Activated CD8-positive, alpha-beta memory T cell treated with anti-CD3 and anti-CD28 coated beads, Interleukin-2, amount 10 ng/mL, durations not matched to agents 7 days and 5 days (primary cell): ENCODE measurements at places on chromosomes 5 and 9. TPM values are rescaled to one million over a fixed set of nuclear protein-coding genes. Genes with fewer than 3 reads are reported as not detected.

DNA sequence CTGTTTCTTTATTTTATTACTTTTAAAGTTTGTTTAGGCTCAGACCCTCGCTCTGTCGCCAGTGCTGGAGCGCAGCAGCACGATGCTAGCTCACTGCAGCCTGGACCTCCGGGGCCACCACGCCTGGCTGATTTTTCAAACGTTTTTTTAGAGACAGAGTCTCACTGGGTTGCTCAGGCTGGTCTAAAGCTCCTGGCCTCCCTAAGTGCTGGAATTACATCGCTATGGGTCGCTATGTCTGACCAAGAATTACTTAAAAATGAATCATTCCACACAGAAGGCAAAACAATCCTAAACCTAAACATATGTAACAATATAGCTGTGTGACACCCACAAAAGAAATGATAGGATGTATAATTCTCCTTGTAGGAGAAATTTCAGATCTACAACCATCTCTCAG, 86.9 kb upstream of the SIMC1 start:
- H3K4me1 ChIP-seq, result no peaks in the 10 kb centered on the region
- H3K4me3 ChIP-seq, result no peak overlapping the region
- no peak overlapping the region for H3K27ac ChIP-seq
- H3K27me3 ChIP-seq, result peaks cover 36% of the 10 kb centered on the region
- DNase-seq, result no peak
- no peaks in the 10 kb centered on the region for H3K36me3 ChIP-seq

- H3K36me3 ChIP-seq, result no peaks in the 10 kb centered on the region
- no peak for DNase-seq
- H3K4me3 ChIP-seq, result no peak overlapping the region
These were observed 45.6 kb upstream of the JADE2 start for GRCh38 chr5:134479839-134480238.

DNA sequence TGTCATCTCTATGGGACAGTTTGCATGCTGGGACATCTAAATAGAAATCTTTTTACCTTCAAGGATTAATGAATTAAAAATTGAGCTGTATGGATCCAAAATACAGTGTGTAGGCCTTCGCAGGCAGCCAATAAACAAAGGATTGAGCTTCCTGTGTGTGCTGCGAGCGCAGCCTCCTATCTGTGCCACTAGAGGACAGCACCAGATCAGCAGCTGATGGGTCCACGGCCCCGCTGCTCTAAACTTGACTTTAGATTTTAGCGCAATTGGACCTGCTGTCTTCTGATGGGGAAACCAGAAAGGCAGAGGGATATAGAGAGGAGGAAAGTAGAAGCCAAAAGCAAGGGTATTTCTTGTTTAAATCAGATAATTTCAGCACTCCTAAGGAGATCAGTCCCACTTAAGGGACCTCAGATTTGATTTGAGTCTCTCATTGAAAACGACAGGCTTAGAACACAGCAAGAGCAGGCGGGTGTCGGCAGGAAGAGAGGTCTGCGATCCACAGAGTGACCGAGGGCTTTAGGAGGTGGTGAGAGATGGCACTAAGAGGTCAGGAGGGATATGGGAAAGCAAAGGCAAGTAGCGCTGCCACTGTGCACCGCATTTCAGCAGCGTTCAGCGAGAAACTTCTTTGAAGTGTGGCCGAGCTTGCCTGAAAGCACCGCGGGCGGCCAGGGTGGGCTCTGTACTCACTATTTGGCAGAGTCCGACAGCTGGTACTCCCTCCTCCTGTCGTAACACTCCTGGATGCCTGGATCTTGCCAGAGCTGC, 214.3 kb downstream of the GNA14 start:
- no peak overlapping the region for H3K27ac ChIP-seq
- peaks cover 4% of the 10 kb centered on the region for H3K4me1 ChIP-seq
- no peaks in the 10 kb centered on the region for H3K36me3 ChIP-seq
- no peak overlapping the region for H3K4me3 ChIP-seq

DNA sequence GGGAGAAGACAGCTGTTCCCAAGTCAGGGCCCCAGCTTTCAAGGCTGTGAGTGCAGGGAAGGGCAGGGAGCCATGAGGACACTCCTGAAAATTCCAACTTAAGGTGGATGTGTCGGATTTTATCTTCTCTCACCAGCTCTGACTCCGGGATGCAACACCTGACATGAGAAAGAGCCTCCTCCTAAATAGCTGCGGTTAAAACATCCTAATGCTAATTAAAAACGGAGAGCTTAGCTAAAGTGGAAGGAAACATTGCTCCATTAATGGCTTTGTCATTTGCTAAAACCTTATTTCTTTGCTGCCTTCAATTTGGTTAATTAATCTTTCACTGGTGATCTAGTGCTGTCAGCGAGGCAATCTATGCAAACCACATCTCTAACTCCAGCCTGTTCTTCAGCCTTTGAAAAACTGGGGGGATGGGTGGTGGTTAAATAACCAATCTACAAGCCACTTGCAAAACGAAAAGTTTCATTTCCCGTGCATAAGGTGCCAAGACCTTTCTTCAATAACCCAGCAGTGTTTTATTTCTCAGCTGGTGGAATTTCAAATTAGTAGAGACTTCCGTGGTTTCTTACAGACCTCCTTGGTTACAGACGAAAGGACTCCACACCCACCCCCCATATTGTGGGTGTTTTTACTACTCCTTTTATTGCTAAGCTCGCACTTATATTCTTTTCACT, 379.6 kb downstream of the MLLT3 start:
- peaks cover 18% of the 10 kb centered on the region for H3K36me3 ChIP-seq
- peak; percentile 78 for DNase-seq
- H3K4me1 ChIP-seq, result peaks cover 54% of the 10 kb centered on the region
- peak overlapping the region; percentile 76 for H3K27ac ChIP-seq
- peak overlapping the region; percentile 43 for H3K4me3 ChIP-seq

LMAN2 gene
- 140 TPM for total RNA-seq

GRCh38 chr5:96655085-96655484, 7.1 kb upstream of the CAST start:
- peaks cover 50% of the 10 kb centered on the region for H3K4me1 ChIP-seq
- no peak for DNase-seq
- no peak overlapping the region for H3K4me3 ChIP-seq
- H3K36me3 ChIP-seq, result peaks cover 2% of the 10 kb centered on the region
- no peak overlapping the region for H3K27ac ChIP-seq
- peaks cover 82% of the 10 kb centered on the region for H3K27me3 ChIP-seq

- H3K4me3 ChIP-seq, result no peak overlapping the region
- H3K27me3 ChIP-seq, result no peaks in the 10 kb centered on the region
- H3K36me3 ChIP-seq, result no peaks in the 10 kb centered on the region
These were observed 192.2 kb downstream of the TMEM167A start for GRCh38 chr5:82884821-82885471.

ZNF454 gene
- total RNA-seq, result not detected

SH3PXD2B gene
- total RNA-seq, result 0.06 TPM

GRCh38 chr5:62065050-62065449, 241.0 kb upstream of the KIF2A start:
- peaks cover 11% of the 10 kb centered on the region for H3K27me3 ChIP-seq
- no peak overlapping the region for H3K27ac ChIP-seq
- no peaks in the 10 kb centered on the region for H3K36me3 ChIP-seq
- H3K4me1 ChIP-seq, result no peaks in the 10 kb centered on the region
- DNase-seq, result no peak
- H3K4me3 ChIP-seq, result no peak overlapping the region

SLC36A3 gene
- not detected for total RNA-seq

- no peaks in the 10 kb centered on the region for H3K36me3 ChIP-seq
- no peaks in the 10 kb centered on the region for H3K4me1 ChIP-seq
These were observed 182.0 kb upstream of the MOCS2 start for GRCh38 chr5:53291528-53291927.

- H3K4me3 ChIP-seq, result no peak overlapping the region
- peaks cover 20% of the 10 kb centered on the region for H3K4me1 ChIP-seq
- H3K36me3 ChIP-seq, result no peaks in the 10 kb centered on the region
- no peak overlapping the region for H3K27ac ChIP-seq
These were observed 29.7 kb downstream of the MEGF10 start for GRCh38 chr5:127320032-127320965.

GRCh38 chr5:85108471-85108870, 723.8 kb upstream of the EDIL3 start:
- no peaks in the 10 kb centered on the region for H3K36me3 ChIP-seq
- no peak overlapping the region for H3K27ac ChIP-seq
- no peaks in the 10 kb centered on the region for H3K27me3 ChIP-seq
- no peaks in the 10 kb centered on the region for H3K4me1 ChIP-seq
- DNase-seq, result no peak
- H3K4me3 ChIP-seq, result no peak overlapping the region

DNA sequence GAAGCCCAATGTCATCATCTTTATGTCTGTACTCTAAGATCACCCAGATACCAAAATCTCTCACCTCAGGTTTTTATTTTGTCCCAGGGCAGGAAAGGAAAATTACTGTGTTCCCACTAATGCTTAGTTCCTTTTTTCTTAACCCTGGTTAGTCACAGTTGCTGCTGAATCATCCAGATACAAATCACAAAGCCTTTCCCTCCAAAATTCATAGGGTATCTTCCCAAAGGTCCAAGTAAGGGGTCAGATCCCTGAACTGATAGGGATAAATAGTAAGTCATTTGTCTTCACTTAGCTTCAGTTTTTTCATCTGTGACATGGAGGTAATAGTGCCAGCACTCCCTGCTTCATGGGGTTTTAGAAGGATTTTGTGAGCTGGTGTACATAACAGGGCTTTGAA, 2.2 kb downstream of the PLCXD3 start:
- no peak for DNase-seq
- no peak overlapping the region for H3K27ac ChIP-seq
- peaks cover 35% of the 10 kb centered on the region for H3K27me3 ChIP-seq
- no peak overlapping the region for H3K4me3 ChIP-seq
- no peaks in the 10 kb centered on the region for H3K4me1 ChIP-seq

- H3K27me3 ChIP-seq, result no peaks in the 10 kb centered on the region
- H3K4me3 ChIP-seq, result no peak overlapping the region
- H3K27ac ChIP-seq, result no peak overlapping the region
- no peak for DNase-seq
- H3K36me3 ChIP-seq, result no peaks in the 10 kb centered on the region
These were observed 78.6 kb downstream of the TLE1 start for GRCh38 chr9:81610740-81611107.

CSF2 gene
- 4.9 TPM for total RNA-seq

TRIM36 gene
- total RNA-seq, result not detected

GRCh38 chr5:90289837-90290236, 119.7 kb downstream of the CETN3 start:
- no peaks in the 10 kb centered on the region for H3K27me3 ChIP-seq
- H3K4me1 ChIP-seq, result no peaks in the 10 kb centered on the region
- H3K36me3 ChIP-seq, result no peaks in the 10 kb centered on the region
- no peak overlapping the region for H3K27ac ChIP-seq
- no peak overlapping the region for H3K4me3 ChIP-seq
- no peak for DNase-seq

DNA sequence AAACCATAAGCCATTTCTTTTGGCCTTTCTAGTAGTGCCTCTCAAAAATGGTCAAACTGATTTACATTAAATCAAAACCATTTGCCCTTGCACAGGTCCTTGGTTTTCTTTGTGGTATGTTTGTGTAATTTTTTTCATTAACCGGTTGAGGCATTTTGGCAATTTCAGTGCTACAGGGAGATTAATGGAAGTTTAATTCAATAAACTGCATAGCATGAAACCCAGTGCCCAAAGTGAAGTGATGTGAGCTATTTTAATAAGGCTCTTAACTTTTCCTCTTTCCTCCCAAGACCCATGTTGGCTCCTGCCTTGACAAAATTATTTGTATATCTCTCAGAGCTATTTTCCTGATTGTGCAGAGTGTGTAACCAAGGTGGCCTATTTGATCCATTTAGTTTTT, 326.2 kb upstream of the SEMA6A start:
- no peaks in the 10 kb centered on the region for H3K36me3 ChIP-seq
- H3K27me3 ChIP-seq, result no peaks in the 10 kb centered on the region
- DNase-seq, result no peak
- no peak overlapping the region for H3K4me3 ChIP-seq
- H3K27ac ChIP-seq, result no peak overlapping the region
- H3K4me1 ChIP-seq, result no peaks in the 10 kb centered on the region

DNA sequence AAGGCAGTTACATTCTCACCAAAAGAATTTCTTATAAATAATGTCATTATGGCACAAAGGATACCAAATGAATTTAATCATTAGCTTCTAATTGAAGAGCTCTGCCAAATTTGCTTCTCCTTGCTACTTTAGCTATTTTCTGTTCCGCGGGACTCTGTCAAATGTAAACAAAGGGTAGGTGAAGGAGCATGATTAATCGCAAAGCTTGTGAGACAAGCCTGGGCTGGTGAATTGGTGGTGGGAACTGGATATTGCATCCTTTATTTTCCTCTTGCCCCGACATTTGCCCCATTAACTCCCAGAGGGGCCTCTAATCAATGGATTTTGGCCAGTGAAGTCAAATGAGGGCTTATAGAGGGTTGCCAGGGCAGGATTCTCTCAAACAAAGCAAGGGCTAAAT, 234.2 kb upstream of the RFX3 start:
- DNase-seq, result no peak
- H3K27ac ChIP-seq, result no peak overlapping the region
- H3K36me3 ChIP-seq, result peaks cover 3% of the 10 kb centered on the region
- no peak overlapping the region for H3K4me3 ChIP-seq
- H3K4me1 ChIP-seq, result peaks cover 18% of the 10 kb centered on the region

DPP7 gene
- total RNA-seq, result 271 TPM

- DNase-seq, result no peak
- peaks cover 7% of the 10 kb centered on the region for H3K27me3 ChIP-seq
- no peak overlapping the region for H3K4me3 ChIP-seq
These were observed 1129.9 kb downstream of the TAF11L14 start for GRCh38 chr5:18764161-18764560.

SV2C gene
- 0.26 TPM for total RNA-seq

NOXA1 gene
- total RNA-seq, result 0.30 TPM

DNA sequence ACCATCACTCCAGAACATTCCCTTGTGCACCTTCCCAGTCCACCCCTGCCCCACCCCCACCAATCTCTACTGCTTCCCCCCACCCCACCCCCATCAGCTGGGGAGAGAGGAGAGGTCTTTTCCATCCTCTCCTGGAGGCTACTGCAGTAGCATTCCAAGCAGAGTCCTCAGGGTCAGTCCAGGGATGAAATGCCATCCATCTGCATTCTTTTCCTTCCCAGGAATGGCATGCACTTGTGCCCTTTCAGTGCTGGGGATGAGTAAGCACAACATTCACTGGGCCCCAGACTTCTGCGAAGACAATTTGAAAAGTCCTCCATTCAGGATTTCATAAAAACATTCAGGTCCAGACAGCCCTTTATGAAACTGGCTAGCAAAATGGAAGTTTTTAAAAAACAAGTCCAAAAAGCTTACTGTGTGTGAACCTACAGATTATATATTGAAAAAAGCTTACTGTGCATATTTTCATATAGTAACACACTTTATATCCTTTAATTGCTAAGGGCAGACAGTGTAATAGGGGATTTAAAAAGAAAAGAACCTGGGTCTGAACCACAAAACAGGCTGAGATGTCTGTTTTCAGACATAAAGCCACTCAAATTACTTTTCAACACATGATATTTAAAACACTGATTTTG, 50.0 kb upstream of the GOLPH3 start:
- H3K27ac ChIP-seq, result no peak overlapping the region
- H3K36me3 ChIP-seq, result peaks cover 3% of the 10 kb centered on the region
- DNase-seq, result no peak
- H3K27me3 ChIP-seq, result no peaks in the 10 kb centered on the region
- H3K4me1 ChIP-seq, result no peaks in the 10 kb centered on the region
- no peak overlapping the region for H3K4me3 ChIP-seq

GRCh38 chr5:159781626-159782157, 134.6 kb upstream of the ADRA1B start:
- no peak for DNase-seq
- peaks cover 19% of the 10 kb centered on the region for H3K27me3 ChIP-seq
- no peak overlapping the region for H3K4me3 ChIP-seq
- no peak overlapping the region for H3K27ac ChIP-seq
- no peaks in the 10 kb centered on the region for H3K4me1 ChIP-seq
